ENCODE measurements at places on chromosomes 1 and 21.

GRCh38 chr1:41683681-41684500 lies 199.4 kb upstream of the EDN2 start:
- no peak for DNase-seq

DNA sequence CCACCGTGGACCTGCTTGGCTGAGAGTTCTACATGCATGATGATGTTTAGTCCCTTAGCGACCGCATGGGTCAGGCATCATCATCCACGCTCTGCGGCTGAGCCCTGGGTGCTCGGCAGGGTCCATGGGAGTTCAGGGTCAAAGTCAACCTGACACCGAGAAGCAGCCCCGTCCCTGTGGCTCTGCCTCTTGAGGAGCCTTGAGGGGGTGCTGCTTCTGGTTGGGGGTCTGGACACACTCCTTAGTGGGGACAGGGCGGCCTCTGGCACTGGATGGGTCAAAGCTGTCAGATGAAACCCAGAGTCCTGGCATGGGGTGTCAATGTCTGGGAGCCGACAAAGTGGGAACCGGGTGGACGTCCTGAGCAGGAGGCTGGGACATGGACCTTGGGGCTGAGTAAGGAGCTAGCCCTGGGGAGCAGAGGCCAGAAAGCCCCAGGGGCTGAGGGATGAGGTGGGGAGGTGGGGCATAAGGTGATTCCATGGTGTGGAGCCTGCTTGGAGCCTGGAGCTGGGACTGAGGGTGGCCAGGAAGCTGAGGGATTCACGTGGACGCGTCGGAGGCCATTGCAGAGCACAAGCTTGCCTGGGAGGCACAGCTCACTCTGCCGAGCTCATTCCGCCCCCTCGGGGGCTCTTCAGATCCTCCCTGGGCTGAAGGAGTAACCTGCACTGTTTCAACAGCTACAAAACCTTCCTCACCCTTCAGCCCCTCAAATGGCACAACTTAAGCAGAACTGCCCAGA lies 53.9 kb downstream of the UMODL1 start:
- no peak for DNase-seq

DNA sequence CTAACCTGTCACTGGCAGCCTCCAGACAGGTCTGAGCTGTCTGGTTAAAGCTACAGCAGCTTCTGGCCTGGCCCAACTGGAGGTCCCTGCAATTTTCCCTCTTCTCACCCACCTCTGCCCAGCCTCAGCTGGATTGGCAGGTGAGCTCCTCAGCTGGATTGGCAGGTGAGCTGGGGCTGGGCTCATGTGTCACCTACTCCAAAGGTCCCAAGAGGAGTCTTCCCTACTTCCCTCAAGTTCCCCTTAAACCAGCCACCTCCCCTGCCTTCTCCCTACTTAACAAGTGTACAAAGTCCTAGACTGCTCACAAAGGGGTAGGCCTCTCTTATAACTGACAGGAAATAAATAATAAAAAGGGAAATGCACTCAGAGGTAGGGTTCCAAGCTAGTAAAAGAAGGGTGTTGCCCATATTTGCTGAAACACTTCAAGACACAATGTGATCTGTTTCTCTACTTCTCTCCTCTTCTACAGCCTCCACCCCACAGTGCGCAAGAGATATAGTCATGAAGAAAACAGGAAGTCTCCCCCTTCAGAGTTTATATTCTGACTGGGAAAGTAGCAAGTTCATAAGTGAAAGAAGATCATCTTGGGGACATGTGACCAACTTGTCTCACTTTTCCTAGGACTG lies at the start of gene GPA33:
Gene GPA33 (minus strand): TSS at position 64 of the 629 bp plus-strand sequence. CDS start 90 bp downstream, outside the sequence.
- no peak for DNase-seq

DNA sequence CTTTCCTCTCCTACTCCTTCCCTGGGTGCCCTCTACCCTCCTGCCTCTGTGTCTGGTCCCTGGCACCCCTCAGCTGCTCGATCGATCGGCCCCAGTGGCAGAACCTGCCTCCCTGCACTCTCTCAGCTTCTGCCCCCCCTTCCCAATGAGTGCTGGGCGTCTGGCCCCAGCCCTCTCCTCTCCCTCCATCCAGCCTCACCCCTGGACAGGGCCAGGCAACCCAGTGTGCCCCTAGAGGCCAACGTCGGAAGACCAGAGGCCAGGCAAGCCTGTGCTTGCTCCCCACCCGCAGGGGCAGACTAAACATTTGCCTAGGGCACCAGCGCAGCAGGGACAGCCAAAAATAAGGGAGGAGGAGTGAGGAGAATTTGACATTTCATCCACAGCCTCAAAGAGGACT lies 43.5 kb downstream of the LGR6 start:
- no peak for DNase-seq

DNA sequence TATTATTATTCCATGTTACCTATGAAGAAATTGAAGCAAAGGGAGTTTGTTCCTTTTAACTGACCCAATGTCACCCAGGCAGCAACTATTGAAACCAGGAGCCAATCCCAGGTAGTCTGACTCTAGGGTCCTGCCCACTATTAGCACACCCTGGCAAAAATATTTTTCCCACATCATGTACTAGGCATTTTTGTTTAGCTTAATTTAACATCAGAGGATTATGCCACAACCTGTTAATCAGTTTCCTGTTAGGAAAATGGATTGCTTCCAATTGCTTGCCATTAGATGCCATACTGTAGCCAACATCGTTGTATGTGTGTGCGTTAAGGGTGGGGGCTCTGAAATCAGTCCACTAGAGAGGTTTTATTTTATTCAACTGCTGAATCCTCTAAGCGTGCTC lies 281.1 kb downstream of the DNM3 start:
- DNase-seq = no peak

- no peak for DNase-seq
Measured at GRCh38 chr1:190578526-190578925, 100.9 kb upstream of the BRINP3 start.

DNA sequence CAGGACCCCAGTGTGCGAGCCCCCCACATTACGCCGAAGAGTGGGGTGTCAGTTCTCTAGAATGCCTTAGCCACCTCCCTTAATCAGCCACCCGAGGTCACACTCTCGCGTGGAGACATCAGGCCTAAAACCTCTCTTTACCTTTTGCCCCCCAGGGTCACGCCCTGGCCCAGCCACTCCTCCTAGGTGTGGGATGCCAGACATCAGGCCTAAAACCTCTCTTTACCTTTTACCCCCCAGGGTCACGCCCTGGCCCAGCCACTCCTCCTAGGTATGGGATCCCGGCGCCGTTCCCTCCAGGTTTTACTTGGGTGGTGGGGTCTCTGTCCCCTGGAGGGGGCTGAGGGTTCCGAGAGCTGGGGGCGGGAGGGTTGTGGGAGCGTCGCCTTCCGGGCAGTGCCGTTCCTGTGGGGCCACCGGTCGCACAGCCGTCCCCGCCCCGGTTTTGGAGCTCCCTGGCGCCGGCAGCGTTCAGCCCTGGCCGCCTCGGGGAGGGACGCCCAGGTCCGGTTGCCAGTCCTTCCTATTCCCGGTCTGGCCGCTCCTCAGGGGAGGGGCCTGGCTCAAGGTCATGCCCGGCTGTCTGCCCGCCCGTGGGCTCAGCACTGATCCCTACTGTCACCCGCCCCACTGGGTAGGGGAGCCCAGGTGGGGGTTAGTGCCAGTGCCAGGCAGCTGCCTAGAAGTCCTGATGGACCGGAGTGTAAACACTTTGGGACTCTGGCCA lies 882 bp downstream of the VPS13D start:
- DNase-seq = no peak

- DNase-seq = no peak
Measured at GRCh38 chr21:15058854-15059263, 5.9 kb downstream of the NRIP1 start.

Measured in NCI-H774 (cell line).